Caki2 (cell line): ENCODE measurements at places on chromosomes 11 and 22.

- no peak for DNase-seq
Measured at GRCh38 chr11:113497066-113497910, 22.1 kb upstream of the DRD2 start.

- no peak for DNase-seq
Measured at GRCh38 chr11:86987679-86988078, 32.5 kb upstream of the FZD4 start.

GRCh38 chr11:113247221-113247620, 67.2 kb upstream of the TTC12 start:
- DNase-seq: no peak

DNA sequence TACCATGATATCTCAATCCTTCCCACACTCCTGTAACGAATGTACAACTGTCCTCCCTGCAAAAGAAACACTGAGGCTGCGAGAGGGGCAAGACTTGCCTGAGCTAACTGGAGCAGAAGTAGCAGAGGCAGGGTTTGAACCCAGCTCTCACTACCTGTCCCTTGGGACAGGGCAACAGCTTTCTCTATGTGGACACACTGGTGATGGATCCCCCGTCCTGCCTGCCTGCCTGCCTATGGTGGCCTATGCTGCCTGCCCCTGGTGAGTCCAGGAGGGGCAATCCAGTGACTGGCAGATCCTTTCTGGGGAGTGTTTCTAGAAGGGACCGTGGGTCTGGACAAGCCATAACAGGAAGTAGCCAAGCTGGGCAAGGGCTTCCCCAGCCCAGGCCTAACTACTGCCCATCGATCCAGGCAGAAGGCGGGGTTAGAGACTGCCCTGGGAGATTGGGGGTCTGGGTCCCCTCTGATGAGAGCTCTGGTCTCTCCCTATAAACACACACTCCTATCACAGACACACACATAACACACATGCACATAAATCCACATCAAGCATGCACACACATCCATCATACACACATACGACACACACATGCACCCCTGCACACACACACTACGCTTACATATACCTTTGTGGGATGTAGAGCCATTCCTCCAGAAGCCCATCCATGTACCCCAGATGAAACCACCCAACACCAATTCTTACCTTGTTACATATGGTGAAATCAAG, 1.1 kb upstream of the EMID1 start:
- no peak for DNase-seq
